CD4-positive, alpha-beta T cell treated with Interleukin-15 for 4 hours (primary cell): ENCODE measurements at places on chromosomes 7 and 10.

DNA sequence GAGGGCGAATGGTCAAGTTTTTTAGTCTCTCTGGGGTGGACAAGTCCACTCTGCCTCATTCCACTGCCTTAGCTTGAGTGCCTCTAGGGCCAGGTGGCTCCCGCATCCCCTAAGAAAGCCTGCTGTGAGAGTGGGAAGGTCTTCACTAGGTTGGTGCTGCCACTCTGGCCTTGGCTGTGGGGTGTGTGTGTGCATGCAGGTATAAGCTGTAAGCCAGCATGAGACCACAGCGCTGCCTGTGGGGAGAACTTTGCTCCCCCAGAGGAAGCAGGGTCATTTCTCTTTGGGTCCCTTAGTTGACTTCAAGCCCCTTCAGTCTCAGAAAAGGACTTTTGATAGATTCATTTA is 25.5 kb upstream of the PCBD1 start:
- DNase-seq = no peak

DNA sequence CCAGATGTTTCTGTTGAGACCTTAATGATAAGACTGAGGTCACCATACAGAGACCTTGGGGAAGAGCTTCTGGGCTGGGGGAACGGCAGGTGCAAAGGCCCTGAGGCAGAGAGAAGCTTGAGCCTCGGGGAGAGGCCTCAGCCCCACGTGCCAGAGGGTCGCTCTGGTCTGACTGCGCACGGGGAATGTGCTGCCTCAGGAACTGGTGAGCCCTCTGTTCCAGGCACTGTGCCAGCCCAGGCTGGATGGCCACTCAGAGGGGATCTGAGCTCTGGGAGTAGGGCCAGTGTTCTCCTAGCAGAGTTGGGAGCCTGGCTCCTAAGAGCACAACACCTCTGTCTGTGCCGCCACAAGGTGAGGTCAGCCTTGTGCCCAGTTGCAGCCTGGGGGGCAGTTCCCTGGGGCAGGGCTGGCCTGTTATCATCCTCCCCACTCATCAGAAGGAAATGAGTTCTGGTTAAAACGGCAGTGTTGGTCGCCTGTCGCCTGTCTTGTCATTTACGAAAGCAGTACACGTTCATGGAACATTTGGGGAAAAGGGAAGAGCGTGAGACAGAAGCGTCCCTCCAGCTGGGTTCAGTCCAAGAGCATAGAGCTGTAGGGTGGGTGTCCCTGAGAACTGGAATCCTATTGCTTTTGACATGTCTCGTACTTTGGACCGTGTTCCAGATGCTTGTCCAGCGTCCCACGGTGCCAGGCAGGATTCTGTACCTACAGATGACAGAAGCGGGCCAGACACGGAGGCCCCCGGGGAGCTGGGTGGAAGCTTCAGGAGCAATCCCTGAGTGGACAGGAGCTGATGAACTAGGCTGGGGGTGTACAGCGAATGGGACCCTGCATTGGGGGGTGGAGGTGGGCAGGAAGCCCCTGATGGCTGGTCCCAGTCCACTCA is 4.3 kb downstream of the TTYH3 start:
- no peak for DNase-seq

GRCh38 chr10:113498997-113499396 is 53.9 kb upstream of the HABP2 start:
- DNase-seq = no peak

GRCh38 chr7:69732203-69732602 is 133.9 kb downstream of the AUTS2 start:
- no peak for DNase-seq

- DNase-seq = no peak
These were observed 83.8 kb upstream of the GRB10 start for GRCh38 chr7:50866343-50867033.

GRCh38 chr10:44154956-44155355 is 229.9 kb downstream of the CXCL12 start:
- DNase-seq = no peak

- DNase-seq = no peak
These were observed 6.2 kb upstream of the TBXAS1 start for GRCh38 chr7:139822855-139823254.

DNA sequence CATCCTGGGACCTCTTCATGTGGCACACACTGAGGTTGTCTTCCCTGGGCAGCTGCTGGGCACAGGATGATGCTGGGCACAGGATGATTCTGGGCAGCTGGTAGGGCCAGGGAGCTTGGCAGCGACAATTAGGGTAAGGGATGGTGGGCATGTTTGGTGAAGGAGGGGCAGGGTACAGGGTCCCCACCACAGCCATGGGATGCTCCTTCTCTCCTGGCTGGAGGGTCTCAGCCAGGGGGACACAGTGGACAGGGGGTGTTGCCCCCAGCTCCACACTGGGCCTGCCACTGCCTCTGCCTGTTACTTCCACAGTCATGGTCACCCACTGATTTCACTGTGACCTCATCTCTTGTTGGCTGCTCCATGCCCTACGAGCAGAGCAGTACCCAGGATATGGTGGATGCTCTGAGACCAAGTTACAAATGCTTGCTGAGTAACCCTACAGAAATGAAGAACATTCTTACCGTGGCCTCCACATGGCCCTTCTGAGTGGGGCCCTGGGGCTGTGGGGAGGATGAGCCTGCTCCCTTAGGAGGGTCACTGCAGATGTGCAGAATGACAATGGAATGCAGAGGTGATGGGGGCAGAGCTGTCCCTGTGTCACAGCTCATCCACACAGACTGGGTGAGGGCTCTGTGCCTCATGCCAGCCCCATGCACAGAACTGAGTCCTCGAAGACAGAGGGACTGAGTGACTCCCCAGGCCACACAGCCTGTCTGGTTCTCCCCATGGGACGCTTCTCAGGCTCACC is 28.4 kb upstream of the RET start:
- no peak for DNase-seq

DNA sequence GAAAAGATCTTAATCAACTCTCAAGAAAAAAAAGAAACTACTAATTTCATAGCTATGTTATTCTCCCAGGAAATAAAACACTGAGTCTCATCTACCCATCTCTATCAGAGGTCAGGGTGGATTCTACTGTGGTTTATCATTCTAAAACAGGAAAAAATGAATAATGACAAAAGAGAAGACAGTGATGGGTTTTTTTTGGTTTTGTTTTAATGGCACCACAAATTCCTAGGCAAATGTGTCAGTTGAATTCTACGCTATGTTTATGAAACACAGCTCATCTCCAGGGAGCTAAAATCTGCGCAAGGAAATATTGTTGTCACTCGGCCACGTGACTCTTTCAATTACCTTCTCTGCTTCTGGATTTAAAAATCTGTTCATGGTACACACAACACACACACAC is 393.4 kb upstream of the SORCS1 start:
- DNase-seq = no peak

GRCh38 chr7:40008223-40008815 is 58.3 kb downstream of the CDK13 start:
- no peak for DNase-seq

DNA sequence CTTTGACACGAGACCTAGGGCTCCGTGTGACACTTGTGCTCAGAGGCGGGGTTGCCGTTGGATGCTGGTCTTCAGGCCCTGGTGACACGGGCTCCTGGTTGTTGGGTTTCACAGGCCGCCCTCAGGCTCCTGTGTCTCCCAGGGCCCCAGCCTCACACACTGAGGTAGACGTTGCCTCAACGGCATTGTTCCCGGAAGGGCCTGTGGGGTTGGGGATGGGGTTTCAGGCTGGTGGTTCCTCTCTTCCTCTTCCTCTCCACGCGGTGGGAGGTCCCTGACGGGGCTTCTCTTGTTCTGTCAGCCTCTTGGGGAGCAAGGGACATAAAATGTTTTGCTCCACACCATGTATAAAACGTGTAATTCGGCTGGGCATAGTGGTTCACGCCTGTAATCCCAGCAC is 125.1 kb downstream of the TRRAP start:
- DNase-seq = no peak

DNA sequence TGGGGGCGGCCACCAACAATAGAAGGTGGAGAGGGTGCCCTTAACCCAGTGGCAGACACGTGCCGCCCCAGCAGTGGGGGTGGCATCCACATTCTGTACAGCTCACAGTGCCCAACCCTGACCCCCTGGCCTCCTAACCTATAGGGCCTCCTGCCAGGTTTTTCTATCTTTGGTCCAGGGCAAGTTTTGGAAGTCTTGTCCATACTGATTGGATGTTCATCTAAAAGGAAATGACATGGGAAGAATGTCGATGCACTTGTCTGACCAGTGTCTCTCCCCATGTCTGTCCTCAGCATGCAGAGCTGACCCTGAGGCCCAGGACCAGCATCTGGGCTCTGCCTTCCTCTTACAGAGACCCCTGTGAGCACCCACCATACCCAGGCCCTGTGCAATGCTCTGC is 32.3 kb upstream of the ANTXRL start:
- no peak for DNase-seq

- DNase-seq = no peak
These were observed 222.6 kb downstream of the SEMA3E start for GRCh38 chr7:83426325-83426724.

GRCh38 chr7:2205036-2205780 is 27.5 kb downstream of the MAD1L1 start:
- no peak for DNase-seq

DNA sequence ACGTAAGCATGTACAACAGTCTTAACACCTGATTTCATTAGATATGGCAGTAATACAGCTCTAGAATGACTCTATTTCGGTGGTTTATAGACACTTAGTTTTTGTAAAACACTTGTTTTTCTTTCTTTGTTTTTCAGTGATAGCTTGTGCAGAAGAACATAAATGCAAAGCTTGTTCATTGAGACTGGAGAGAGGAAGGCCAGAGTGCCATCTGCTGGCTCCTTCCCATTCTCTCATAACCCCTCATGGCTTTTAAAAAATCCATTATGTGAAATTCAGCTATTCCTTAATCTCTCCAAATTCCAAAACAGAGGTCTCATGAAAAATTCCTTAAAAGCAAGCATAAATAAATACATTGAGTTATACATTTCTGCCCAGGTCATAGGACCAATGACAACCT is 76.3 kb downstream of the CACNB2 start:
- DNase-seq = no peak

- no peak for DNase-seq
These were observed 3.1 kb upstream of the HOXA10 start for GRCh38 chr7:27176962-27177794.

DNA sequence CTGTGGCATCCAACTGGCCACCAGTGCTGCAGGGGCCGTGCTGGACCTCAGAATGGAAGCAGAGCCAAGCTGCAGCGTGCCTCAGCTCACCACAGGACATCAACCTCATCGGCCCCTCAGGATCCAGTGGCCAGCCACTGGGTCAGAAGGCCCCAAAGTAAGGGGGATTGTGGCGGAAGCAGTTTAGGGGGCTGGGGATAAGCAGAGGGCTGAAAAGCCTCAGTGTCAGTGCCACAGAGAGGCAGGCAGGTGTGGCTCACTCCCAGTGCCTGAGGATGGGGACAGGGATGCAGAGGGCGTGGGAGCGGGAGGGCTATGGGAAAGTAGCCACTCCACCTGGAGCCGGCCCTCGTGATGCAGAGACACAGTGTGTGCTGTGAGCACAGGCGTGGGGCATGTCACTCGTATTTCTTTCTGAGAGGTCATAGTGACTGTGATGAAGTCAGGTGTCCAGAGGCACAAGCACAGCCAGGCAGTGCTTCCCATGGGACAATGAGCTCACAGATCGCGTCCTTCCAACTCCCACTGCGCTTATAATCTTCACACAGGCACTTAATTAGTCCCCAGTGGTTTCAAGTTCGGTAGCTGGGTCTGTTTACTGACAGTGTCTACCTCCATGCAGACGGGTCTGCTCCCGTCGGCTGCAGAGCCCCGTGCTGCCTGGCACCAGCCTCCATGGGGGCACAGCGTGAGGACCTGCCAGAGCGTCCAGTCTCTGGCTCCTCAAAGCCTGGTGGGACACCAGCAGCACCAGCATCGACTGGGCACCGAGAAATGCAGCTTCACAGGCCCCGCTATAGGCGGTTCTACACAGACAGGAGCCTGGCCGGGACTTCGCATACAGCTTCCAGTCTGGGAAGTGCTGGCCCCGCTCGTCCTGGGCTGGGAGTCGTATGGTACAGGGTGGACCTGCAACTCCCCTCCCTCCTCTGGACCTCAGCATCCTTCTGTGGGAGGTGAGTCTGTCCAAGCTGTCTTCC is 42.9 kb upstream of the CNPY1 start:
- DNase-seq = no peak

- DNase-seq = no peak
These were observed 337.8 kb downstream of the NRG3 start for GRCh38 chr10:82212753-82213152.

GRCh38 chr10:79084972-79085597 is 16.3 kb downstream of the ZMIZ1 start:
- no peak for DNase-seq

DNA sequence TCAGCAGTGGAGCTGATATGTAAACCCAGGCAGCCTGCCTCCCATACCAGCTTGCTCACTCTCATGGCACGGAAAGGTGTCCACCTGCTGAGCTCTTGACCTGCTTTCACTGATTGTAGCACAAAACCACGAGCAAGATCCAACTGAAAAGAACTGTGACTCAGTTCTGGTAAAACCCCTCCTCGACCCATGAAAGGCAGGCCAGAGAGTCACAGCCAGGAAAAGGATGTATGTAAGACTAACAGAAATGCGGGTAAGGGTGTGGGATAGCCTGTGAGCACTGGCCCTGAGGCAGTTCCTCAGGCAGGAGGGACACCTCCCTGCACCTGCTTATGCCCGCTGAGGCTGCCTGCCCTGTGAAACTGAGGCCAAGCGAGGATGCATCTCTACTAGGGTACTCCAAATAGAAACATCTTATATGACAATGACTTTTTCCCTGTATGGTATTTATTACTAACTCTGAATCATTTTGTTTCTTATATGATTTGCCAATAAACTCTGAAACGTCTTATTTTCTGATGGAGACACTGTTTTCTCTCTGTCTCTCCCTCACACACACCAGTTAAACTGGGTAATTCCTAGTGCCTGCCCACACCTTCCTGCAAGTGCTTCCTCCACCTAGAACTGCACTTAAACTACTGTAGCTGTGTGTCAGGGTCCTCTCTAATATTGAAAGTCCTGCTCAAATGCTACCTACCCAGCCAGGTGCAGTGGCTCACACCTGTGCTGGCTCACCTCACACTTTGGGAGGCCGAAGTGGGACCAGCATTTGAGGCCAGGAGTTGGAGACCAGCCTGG is 73.3 kb upstream of the GHITM start:
- no peak for DNase-seq

- DNase-seq = no peak
These were observed 6.8 kb downstream of the BRI3 start for GRCh38 chr7:98288064-98288823.

- DNase-seq = no peak
These were observed 30.3 kb upstream of the IL6 start for GRCh38 chr7:22696541-22697228.

GRCh38 chr7:149569025-149569725 is 71.6 kb upstream of the ZNF746 start:
- no peak for DNase-seq

DNA sequence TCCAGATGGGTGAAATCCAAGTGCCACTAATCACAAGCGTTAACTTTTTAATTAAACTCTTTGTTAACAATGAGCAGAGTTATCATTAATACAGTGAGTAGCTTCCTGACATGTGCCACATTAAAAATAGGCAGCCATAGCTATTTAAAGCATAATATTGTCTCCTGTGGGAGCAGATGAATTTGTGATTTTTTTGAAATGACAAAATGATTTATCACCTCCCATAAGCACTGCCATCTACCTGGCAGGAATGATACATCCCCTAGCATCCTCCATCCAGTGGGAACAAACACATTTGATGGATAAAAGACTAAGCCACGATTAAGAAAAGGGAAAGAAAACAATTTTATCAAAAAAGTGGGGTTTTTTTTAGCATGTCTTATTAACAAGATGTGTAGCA is 162.3 kb upstream of the PLXDC2 start:
- DNase-seq = no peak
